ENCODE measurements at places on chromosomes 6 and 20. TPM values are rescaled to one million over a fixed set of nuclear protein-coding genes. Genes with fewer than 3 reads are reported as not detected.
A peak's percentile ranks its signal among the peaks of the same experiment; 100 is the strongest.

FLRT3 gene
- total RNA-seq, result not detected

NRSN1 gene
- total RNA-seq, result not detected

L3MBTL1 gene
- 17.2 TPM for total RNA-seq

CPXM1 gene
- 1.2 TPM for total RNA-seq

FAM162B gene
- not detected for total RNA-seq

DYNLRB1 gene
- total RNA-seq, result 82.6 TPM

OPRL1 gene
- 1.3 TPM for total RNA-seq

TINAG gene
- total RNA-seq, result not detected

E2F3 gene
- 14.0 TPM for total RNA-seq

THBD gene
- not detected for total RNA-seq

MOG gene
- total RNA-seq, result not detected

- H3K27me3 ChIP-seq, result no peaks in the 10 kb centered on the region
- H3K4me3 ChIP-seq, result no peak overlapping the region
- H3K36me3 ChIP-seq, result no peaks in the 10 kb centered on the region
- H3K4me1 ChIP-seq, result no peaks in the 10 kb centered on the region
- H3K27ac ChIP-seq, result no peak overlapping the region
- DNase-seq, result no peak
These were observed 422.9 kb upstream of the AGPAT4 start for GRCh38 chr6:161696801-161697200.

DNA sequence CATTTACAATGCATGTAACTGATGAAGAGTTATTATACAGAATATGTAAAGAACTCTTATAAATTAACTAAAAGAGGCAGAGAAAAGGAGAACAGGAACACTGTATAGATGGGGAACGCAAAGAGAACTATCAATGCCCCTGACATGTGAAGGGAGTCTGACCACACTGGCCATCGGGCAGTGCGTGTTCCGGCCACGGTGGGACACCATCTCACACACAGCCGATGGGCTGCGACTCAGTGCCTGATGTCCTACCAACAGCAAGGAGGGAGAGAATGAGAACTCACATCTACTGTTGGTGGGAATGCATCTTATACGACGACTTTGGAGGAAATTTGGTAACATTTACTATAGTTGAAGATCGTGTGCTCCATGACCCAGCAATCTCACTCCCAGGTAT is 15.5 kb upstream of the RAMACL start:
- no peak for DNase-seq
- no peak overlapping the region for H3K27ac ChIP-seq
- H3K27me3 ChIP-seq, result no peaks in the 10 kb centered on the region
- no peak overlapping the region for H3K4me3 ChIP-seq
- H3K4me1 ChIP-seq, result no peaks in the 10 kb centered on the region

- H3K4me3 ChIP-seq, result no peak overlapping the region
- H3K4me1 ChIP-seq, result no peaks in the 10 kb centered on the region
- H3K27me3 ChIP-seq, result no peaks in the 10 kb centered on the region
- H3K36me3 ChIP-seq, result no peaks in the 10 kb centered on the region
- H3K27ac ChIP-seq, result no peak overlapping the region
- DNase-seq, result no peak
These were observed 91.2 kb downstream of the ISM1 start for GRCh38 chr20:13312300-13312699.

DNA sequence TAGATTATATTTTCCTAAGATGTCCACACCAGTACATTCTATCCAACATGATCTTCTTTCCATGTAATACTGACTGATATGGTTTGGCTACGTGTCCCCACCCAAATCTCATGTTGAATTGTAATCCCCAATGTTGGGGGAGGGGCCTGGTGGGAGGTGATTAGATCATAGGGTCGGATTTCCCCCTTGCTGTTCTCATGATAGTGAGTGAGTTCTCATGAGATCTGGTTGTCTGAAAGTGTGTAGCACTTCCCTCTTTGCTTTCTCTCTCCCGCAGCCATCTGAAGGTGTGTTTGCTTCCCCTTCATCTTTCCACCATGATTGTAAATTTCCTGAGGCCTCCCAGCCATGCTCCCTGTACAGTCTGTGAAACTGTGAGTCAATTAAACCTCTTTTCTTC is 12.2 kb upstream of the HBS1L start:
- H3K4me3 ChIP-seq, result no peak overlapping the region
- H3K4me1 ChIP-seq, result no peaks in the 10 kb centered on the region
- no peak overlapping the region for H3K27ac ChIP-seq
- no peak for DNase-seq
- no peaks in the 10 kb centered on the region for H3K27me3 ChIP-seq

GRCh38 chr6:33390767-33391277 is 801 bp upstream of the KIFC1 start:
- peak overlapping the region; percentile 56 for H3K4me3 ChIP-seq
- peaks cover 24% of the 10 kb centered on the region for H3K4me1 ChIP-seq
- DNase-seq, result no peak

- no peak overlapping the region for H3K4me3 ChIP-seq
- H3K27ac ChIP-seq, result no peak overlapping the region
- no peaks in the 10 kb centered on the region for H3K4me1 ChIP-seq
- H3K36me3 ChIP-seq, result no peaks in the 10 kb centered on the region
- DNase-seq, result no peak
These were observed 39.6 kb downstream of the VEGFA start for GRCh38 chr6:43809417-43810305.

DNA sequence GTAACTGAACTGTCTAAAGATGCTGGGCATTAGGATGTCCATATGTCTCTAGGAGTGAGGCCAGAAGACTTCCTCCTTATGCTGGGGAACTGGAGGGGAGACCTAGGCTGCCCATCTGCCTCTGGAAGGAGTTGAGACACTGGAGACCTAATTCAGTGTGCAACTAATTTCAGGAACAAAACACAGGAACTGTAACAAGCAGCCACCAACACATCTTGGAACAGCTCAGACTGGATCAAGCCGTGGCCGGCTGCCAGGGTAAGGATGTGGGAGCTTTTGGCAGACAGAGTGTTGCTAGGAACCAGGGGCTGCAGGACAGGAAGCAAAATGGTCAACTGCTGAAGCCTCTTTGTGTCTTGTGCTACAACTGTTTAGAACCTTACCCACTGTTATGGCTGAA is 16.4 kb upstream of the MAS1 start:
- no peak for DNase-seq
- no peaks in the 10 kb centered on the region for H3K36me3 ChIP-seq
- no peaks in the 10 kb centered on the region for H3K27me3 ChIP-seq
- no peak overlapping the region for H3K4me3 ChIP-seq
- H3K4me1 ChIP-seq, result no peaks in the 10 kb centered on the region

DNA sequence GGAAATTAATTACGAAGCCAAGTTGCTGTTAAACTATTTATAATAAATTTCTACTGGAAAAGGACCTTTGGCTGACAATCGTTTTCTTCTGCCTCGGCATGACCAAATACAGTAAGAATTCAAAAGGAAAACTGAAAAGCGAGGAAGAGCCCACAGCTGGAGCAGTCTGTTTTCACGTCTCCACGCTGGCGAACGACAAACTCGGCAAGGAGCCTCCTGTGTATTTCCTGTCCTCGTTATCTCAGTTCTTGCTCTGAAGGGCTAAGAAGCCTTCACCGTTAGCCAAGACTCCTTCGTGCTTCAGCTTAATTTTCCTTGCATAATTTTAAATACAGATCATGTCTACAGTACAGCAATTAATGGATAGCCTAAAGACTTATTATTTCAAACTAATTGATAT is 214.3 kb upstream of the PLCB4 start:
- H3K36me3 ChIP-seq, result no peaks in the 10 kb centered on the region
- no peak overlapping the region for H3K4me3 ChIP-seq
- no peaks in the 10 kb centered on the region for H3K4me1 ChIP-seq
- H3K27me3 ChIP-seq, result no peaks in the 10 kb centered on the region
- H3K27ac ChIP-seq, result no peak overlapping the region

DNA sequence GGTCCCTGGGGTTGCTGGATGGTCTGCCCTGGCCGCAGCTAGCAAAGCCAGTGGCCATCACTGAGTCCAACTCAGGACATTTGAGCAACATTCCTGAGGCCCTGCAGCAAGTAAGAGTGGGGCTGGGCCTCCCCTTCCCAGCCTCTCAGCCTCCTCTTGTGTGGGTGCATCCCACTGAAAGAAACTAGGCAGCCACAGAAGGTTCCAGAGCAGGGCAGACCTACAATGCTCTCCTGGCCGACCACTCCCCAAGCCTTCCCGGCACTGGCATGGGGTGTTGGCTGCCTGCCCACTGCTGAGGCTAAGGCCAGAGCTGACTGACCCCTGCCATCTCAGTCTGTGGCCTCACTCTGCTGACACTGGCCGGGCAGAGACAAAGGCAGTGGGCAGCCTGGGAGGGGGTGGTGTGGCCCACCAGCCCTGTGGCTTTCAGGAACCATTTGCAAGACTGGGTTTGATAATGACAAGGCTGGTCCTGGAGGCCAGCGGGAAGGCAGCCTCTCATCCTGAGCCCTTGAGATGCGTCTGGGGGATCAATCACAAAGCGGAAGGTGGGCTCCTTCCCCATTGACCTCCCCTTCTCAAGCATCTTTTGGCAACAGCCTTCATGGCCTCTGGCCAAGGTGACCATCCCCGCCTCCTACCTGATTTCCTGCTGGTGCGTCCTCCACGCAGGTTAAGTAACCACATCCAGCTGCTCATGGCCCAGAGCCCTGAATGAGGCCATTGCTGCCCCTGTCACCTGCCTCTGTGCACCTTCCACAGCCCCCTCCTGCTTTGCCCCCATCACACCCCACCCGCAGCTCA is 9.6 kb downstream of the DLGAP4 start:
- H3K27me3 ChIP-seq, result no peaks in the 10 kb centered on the region
- no peak overlapping the region for H3K27ac ChIP-seq
- no peak for DNase-seq
- H3K4me3 ChIP-seq, result no peak overlapping the region
- H3K4me1 ChIP-seq, result no peaks in the 10 kb centered on the region

GRCh38 chr20:38835792-38836191 is 30.3 kb downstream of the PPP1R16B start:
- H3K4me1 ChIP-seq, result peaks cover 57% of the 10 kb centered on the region
- peaks cover 25% of the 10 kb centered on the region for H3K36me3 ChIP-seq
- H3K27me3 ChIP-seq, result no peaks in the 10 kb centered on the region
- H3K27ac ChIP-seq, result no peak overlapping the region

DNA sequence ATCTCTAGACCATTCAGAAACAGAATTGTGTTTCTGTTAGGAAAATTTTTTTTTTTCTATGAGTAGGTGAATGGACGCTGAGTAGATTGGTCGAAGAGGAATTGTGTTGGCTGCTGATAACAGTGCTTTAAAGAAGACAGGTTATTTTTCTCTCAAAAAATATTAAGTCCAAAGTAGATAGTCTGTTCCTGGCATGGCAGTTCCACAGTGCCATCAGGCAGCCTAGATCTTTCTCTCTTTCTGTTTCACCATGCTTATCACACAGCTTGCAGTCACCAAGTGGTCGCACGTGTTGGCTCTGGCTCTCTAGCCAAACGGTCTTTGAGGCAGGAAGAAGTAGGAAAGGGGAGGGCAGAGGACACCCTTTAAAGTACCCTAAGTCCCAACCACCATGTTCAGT is 22.4 kb upstream of the SERINC3 start:
- no peak for DNase-seq
- no peaks in the 10 kb centered on the region for H3K4me1 ChIP-seq
- no peak overlapping the region for H3K4me3 ChIP-seq

- H3K27ac ChIP-seq, result no peak overlapping the region
- no peak overlapping the region for H3K4me3 ChIP-seq
- peaks cover 6% of the 10 kb centered on the region for H3K27me3 ChIP-seq
- H3K36me3 ChIP-seq, result no peaks in the 10 kb centered on the region
- no peak for DNase-seq
These were observed 65.5 kb downstream of the LAMA4 start for GRCh38 chr6:112188906-112189305.

DNA sequence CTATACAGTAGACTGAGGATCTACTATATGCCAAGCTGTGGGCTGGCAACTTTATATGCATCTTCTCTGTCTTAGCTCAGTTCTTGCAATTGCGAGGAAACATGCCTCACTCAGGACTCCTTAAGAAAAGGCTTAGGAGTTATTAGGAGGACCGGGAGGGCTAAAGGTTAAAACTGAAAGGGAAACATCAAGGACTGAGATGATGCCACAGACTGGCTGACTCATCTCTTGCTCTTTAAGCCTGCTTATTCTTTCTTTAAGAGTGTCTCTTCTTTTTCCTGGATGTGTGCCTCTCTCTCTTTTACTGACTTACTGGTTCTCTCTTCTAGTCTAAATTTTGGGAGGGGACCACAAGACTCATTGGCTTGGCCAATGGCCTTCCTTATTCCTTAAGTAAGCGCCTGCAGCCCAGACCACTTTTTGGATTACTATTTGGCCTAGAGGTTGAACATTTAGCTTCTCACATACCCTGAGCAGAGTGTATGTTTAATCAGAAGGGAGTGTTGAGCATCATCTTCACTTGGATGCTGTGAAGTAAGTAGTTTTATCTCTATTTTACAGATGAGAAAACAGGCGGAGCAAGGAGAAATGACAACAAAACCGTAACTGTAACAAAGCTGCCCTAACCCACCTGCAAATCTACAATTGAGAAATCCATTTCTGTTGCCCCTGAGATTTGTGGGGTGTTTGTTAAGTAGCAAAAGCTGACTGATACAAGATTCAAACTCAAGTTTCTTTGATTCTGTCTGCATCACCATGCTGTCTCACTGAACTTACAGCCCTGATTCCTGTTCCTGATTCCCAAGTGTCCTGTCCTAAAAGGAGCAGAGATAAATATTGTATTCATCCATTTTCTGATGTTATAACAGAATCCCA is 7.2 kb upstream of the SDC4 start:
- no peaks in the 10 kb centered on the region for H3K36me3 ChIP-seq
- H3K27ac ChIP-seq, result peak overlapping the region; percentile 36
- H3K4me3 ChIP-seq, result peak overlapping the region; percentile 54

GRCh38 chr6:94238868-94239267 is 819.5 kb upstream of the EPHA7 start:
- H3K27ac ChIP-seq, result no peak overlapping the region
- H3K4me1 ChIP-seq, result no peaks in the 10 kb centered on the region
- no peaks in the 10 kb centered on the region for H3K27me3 ChIP-seq

GRCh38 chr6:111898452-111898851 is 25.2 kb upstream of the FYN start:
- no peak overlapping the region for H3K4me3 ChIP-seq
- no peaks in the 10 kb centered on the region for H3K36me3 ChIP-seq
- no peaks in the 10 kb centered on the region for H3K27me3 ChIP-seq
- DNase-seq, result no peak

DNA sequence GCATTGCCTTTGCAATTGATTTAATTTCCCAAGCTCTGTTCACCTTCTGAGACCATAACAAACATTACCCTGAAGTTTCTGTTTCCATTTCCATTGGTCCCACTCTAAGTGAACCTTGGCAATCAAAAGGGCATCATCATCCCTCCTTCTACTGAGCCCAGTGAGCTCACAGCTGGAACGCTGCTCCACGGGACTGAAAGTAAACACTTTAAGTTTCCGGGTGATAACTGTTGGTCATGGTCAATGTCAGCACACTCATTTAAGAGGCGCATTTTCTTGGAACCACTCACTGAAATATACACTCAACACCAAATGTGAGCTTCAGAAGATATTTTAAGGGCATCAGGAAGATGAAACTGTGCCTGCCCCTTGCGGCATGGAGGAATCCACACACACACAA is 37.1 kb upstream of the RPS6KA2 start:
- H3K4me1 ChIP-seq, result no peaks in the 10 kb centered on the region
- no peaks in the 10 kb centered on the region for H3K27me3 ChIP-seq
- DNase-seq, result no peak
- H3K36me3 ChIP-seq, result no peaks in the 10 kb centered on the region
- H3K4me3 ChIP-seq, result no peak overlapping the region
- no peak overlapping the region for H3K27ac ChIP-seq

Measured in CD4-positive, CD25-positive, alpha-beta regulatory T cell (primary cell).